ENCODE measurements at places on chromosomes 16 and 17. TPM values are rescaled to one million over a fixed set of nuclear protein-coding genes. Genes with fewer than 3 reads are reported as not detected.
A peak's percentile ranks its signal among the peaks of the same experiment; 100 is the strongest.

The KCNG4 gene
- not detected for polyA plus RNA-seq

DNA sequence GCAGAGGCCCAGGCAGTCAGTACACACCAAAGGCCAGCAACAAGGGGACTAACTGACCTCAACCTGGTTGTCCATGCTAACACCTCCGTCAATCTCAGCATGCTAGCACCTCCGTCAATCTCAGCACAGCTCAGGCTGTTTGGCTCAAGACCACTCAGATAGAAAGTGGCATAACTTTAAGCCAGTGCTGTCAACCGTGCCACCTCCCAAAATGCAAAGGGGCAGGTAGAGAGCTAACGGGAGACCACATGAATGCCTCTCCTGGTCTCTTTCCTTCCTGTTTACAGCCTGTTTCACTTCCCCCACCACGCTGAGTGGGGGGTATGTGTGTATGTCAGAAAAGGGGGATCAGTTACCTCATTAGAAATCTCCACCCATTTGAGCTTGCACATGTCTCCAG lies 3.3 kb downstream of the UBTF start:
- no peak for DNase-seq

DNA sequence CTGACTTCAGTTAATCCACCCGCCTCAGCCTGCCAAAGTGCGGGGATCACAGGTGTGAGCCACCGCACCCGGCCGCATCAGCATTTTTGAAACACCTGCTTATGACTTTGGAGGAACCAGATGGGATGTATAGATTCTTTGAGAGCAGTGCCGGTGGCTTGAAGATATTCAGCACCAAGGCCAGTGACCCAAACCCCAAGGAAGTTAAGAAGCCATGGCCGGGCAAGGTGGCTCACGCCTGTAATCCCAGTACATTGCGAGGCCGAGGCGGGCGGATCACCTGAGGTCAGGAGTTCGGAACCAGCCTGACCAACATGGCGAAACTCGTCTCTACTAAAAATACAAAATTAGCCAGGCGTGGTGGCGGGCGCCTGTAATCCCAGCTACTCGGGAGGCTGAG lies 43.9 kb downstream of the TRARG1 start:
- DNase-seq, result no peak

DNA sequence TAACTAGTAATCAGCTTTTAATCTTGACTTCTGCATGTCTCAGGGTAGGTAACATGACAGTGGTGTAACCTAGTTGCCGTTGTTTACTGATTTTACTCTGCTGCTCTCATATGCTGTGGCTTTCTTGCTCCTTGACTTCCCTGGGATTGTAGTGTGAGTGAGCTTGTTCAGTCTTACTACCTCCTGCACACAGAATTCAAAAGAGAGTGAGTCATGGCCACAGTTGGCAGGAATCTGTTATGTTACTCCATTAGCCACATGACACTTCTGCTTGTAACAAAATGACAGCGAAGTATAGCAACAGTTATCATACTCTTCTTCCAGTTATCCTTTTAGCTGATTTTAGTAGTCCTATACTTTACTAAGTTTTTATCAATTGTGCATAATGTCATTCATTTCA lies 18.8 kb downstream of the TNRC6A start:
- DNase-seq, result peak; percentile 90

The ST6GALNAC1 gene
- polyA plus RNA-seq, result 0.25 TPM

- DNase-seq, result no peak
These were observed 13.4 kb downstream of the DEF8 start for GRCh38 chr16:89961920-89962319.

DNA sequence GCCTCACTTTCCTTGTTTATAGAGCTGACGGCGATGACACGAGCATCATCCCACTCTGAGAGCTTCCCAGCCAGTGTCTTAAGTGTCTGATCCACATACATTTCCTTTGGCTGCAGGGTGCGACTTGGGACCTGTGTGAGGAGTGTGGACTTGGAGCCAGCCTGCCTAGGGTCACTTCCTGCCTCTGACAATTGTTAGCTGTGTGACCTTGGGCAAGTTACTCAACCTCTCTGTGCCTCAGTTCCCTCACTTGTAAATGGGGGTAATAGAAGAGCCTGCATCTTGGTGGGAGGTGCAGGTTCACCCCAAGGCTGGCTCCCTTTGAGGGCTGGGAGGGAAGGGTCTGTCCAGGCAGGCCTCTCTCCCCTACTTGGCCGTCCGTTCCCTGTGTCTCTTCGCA lies 27.4 kb upstream of the GSE1 start:
- DNase-seq, result no peak

DNA sequence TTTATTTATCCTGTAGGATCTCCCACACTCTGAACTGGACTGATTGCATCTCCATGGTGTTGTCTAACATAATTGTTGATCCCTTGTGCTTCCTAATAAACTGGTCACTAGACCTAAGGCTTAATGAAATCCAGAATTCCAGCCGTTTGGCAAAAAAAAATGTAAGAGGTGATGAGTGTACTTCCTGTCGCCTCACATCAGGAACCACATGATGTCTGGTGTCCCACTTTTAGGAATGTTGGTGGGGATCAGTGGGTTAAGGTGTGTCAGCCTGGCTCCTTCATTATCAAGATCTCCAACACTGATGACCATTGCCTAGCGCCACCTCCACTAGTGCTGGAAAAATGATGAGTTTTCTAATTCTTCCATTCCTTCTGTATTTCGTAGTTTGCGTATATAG lies 18.6 kb upstream of the LONP2 start:
- DNase-seq, result no peak

The SEPTIN1 gene
- polyA plus RNA-seq, result 0.07 TPM

The ZNF287 gene
- 3.6 TPM for polyA plus RNA-seq

The KRT39 gene
- not detected for polyA plus RNA-seq

DNA sequence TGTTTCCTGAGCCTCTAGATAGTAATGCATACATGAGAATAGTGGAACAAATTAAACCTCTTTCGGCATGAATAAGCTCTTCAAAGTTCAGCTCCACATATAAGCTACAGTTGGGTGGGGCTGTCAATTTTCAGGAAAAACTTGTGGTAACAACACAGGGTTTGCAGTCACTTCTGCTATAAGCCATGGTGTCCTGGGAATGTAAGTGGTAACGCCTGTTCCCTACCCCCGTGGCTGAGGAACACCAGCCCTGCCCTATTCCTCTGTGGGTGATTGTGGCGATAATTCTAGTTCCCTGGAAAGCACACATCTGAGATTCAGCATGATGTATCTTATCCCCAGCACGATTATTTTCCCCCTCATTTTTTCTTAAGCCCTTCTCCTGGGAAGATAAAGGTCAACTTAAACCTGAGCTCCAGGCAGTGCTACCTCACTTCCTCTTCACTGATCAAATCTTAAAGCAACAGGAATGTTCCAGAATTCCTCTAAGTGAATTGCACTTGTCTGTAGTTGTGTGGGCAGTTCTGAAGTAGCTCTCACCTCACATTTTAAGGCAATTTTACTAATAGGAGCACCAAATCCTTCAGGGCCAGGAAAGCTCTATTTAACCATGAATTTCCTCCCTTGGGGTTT lies 500.7 kb upstream of the HSBP1 start:
- peak; percentile 42 for DNase-seq
